ENCODE measurements at places on chromosomes 5 and 9.

DNA sequence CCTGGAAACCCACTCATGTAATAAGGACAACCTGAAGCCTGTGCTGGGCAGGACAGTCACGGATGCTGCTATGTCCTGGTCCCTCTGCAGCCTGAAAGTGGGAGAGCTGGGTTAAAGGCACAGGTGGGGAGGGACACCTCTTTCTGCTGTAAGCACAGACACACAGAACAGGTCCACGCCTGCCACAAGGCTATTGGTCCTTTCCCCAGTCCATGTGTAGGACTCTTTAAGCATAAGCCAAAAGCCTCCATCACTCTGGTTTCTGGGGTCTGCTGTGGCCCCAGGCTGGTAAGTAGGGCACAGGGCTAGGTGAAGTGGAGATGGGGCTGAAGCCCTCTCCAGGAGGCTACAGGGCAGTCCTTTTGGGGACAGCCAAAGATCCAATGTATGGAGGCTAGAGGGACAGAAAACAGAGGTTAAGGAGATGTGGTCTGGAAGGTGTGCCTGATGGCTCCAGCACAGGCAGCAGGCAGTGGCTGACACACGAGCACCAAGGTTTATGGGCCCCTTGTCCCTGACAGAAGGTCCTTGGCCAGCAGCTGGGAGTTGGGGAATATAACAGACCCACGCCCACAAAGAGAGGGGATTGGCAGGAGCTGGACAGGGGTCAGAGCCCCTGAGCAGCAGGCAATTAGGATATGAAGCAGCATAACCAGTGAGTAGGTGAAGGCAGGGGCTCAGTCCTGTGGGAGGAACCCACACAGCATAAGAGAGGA lies 203.6 kb upstream of the MVB12B start:
- no peak for DNase-seq

- DNase-seq = no peak
Measured at GRCh38 chr5:7473668-7474215, 77.8 kb downstream of the ADCY2 start.

DNA sequence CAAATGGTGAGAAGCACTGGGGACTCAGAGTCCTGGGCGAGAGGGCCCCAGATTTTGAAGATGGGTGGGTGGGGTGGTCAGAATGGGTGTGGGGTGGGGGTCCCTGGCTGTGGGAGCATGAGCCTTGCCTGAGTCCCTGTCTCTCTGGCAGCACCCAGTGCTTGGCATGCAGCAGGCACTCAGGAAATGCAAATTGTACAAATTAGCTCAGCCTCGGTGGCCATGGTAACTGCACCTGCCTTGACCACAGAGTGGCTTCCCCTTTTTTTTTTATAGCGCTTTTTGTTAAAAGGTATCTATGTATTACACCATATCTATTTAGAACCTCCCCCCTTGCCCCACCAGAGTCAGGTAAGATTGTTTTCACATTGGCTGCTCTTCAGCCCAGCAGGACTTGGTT lies 19.2 kb upstream of the PITX1 start:
- DNase-seq = no peak

- no peak for DNase-seq
Measured at GRCh38 chr5:127028822-127029457, 1.4 kb downstream of the MARCHF3 start.

- no peak for DNase-seq
Measured at GRCh38 chr9:113798062-113799030, 77.8 kb upstream of the ZNF618 start.

- DNase-seq = no peak
Measured at GRCh38 chr5:61827445-61827975, 478.5 kb upstream of the KIF2A start.

DNA sequence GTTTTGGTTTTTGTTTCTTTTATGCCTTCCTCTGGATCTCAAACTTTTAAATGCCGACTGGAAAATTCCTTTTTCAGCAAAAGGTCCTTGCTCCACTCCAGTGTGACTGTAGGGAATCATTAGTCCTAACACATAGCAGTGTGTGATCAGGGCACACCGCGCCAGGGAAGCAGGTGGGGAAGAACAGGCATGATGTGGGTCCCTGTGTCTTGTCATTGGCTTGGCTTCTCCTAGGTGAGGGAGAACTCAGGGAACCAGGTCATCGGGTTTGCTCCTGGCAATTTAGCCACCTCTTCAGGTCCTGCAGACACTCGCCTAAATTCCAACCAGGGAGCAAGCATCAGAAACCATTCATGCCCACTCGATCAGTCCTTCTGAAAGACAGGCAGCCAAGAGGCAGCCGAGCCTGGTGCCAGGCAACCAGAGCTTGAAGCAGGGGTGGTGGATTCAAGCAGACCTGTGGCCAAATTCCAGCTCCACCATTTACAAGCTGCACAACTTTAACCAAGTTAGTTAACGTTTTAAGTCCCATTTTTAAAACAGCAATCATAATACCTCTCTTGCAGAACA lies 514.2 kb downstream of the BNC2 start:
- DNase-seq = no peak

DNA sequence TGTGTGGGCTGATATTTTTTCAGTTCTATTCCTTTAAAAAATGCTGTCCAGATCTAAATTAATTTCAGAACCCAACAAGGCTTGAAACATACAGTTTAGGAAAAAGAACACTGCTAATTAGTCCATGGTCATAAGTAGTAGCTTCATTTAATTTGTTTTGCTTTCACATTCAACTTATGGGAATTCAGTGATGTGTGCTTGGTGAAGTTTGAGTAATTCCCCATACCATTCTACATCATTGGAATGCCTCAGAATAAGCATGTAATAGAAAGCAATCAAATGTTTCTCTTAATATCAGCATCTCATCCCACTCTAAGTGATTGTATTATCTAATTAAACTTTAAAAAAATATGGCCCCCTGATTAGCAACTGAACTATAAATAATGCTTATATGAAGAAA lies 2.7 kb downstream of the CNTLN start:
- DNase-seq = no peak

DNA sequence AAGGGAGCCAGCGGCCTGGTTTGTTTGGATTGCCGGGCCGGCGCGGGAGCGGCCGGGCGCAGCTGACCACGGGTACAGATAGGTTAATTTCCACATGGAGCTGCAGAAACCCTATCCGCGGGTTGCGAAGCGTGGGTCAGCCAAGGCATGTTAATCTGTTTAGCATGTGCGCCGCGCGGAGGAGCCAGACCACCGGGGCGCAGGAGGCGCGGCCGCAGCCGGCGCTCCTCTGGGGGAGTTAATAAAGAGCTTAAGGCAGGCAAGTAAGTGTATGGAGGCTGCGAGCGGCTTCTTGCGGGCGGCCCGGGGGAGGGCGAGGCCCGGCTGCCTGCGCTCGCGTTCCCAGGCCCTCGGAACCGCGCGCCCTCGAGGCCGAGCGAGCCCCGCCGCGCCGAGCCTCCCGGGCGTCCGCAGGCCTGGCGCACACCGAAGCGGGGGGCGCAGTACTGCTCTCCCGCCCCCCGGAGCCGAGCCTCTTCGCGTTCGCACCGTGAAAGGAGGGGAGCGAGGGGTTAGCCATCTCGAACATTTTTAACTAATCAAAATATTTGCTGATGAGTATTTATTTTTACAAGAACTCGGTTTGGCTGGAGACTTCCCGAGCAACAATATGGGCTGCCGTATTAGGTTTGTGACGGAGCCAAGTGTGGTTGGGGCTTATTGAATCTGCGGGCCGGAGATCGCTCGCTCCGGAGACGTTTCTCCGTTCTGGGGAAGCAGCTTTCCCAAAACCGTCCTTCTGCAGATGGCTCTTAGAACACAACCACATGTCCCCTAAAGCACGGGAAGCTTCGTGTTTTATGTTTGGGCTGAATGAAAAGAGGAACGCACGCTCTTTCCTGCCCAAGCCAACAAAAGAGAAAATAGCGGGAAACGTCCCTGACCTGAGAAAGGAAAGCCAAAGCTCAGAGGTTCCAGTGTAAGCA lies 28.8 kb downstream of the FOXD1 start:
- DNase-seq = no peak

DNA sequence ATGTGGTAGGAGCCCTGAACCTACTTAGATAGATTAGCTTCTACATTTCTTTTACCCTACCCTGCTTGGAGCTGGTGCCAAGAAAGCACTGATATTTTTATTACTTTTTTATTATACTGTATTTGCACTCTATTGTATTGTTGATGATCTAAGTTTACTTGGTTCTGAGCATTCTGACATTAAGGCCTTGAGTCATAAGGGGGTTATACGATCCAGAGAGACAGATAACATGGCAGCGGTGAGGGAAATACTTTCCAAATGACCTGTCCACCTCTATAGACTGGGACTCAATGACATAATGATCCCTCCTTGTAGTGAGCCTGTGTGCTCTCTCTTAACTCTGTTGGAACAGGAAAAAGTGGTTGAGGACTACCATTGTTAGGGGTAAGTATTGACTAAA lies 176.3 kb downstream of the MAN2A1 start:
- DNase-seq = no peak

GRCh38 chr5:36670548-36670947 lies 64.1 kb downstream of the SLC1A3 start:
- no peak for DNase-seq

GRCh38 chr9:136629001-136629878 lies 33.5 kb upstream of the EGFL7 start:
- no peak for DNase-seq

DNA sequence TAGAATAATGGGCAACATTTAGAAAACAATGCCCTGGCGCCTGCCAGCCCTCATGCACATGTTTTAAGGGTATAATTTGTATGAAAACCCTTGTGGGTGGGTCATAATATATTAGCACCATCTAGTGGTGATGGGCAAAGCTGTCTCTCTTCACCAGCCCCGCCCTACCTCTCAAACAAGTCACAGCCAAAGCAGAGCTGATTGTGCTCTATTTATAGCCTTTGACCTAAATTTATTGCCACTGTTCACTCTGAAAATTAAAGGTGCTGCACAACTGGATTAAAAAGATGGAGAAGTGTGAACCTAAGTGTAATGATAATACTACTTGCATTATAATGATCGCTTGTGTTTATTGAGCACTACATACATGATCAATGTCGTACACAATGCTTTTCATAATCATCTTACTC lies 131.9 kb upstream of the ANKH start:
- DNase-seq = peak; percentile 77

GRCh38 chr9:99162759-99163364 lies 57.9 kb downstream of the TGFBR1 start:
- DNase-seq = peak; percentile 6

DNA sequence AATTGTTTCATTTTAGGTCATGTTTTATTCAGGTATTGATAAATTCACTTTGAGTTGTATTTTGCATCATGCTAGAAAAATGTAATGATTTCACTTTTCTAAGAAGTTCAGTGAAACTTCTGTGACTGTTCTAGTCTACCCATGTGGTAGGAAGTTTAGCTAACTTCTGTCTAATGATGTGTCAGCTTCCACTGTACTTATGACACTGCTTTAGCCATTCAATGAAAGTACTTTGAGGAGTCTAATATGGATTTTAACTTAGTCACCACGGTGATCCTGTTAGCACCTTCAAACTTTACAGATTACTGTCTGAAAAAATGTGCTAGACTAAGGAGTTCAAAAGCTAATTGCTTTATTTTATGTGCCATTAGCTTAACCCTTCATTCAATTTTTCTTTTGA lies 1510.5 kb upstream of the CDH9 start:
- DNase-seq = no peak

DNA sequence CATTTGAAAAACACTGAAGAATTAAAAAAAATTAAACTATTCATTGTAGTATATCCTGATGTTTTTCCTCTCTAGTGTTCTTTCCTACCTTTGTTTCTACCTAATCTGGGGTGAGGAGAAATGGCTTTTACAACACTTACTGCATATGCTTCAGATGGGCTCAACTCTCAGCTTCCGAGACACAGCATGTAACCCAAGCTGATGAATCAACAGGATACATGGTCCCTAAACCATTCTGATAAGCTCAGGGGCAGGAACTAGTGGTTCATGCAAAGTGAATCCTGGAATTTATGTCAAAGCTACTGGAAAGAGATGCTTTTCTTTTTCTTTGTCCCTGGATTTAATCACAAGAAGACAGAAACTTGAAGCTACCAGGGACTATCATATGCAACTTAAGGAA lies 672.5 kb upstream of the RORB start:
- DNase-seq = no peak

GRCh38 chr5:158390577-158390976 lies 531.6 kb upstream of the CLINT1 start:
- DNase-seq = no peak

DNA sequence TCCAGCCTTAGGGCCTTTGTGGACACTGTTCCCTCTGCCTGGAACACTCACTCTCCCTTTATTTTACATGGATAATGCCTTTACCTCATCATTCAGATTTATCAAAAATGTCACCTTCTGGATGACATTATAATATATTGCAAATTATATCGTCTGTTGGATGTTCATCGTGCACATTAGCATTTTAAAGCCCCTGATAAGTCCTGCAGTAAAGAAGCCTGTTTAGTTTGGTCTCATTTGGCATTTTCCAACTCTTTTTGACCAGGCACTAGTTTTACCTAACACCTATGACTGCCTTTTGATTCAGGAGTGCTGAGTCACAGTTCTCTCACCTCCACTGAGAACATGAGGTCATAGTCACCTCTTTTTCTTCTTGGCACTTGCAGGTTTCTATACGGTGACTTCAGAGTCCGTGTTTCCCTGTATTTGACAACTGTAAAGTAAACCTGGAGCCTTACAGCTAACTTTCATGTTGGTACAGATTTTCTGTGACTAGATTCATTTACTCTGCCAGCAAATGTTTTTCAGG lies 57.7 kb upstream of the STC2 start:
- DNase-seq = no peak

DNA sequence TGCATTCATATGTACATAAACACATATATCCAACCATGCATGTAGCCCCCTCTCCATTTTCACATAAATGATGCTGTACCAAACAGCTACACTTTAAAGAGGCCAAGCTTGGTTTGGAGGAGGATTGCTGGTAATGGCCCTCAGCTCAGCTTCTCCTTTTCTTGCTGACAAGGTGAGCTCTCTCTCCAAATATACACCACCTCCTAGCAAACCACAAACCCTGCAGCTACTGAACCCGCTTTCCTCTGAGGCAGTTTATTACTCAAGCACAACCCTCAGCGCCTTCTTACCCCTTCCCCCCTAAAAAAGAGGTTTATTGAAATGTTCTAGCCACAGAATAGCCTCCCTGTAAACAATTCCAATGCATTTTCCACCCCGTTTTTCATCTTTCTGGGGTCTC lies 54.0 kb downstream of the ALG2 start:
- DNase-seq = no peak

- DNase-seq = no peak
Measured at GRCh38 chr5:143340891-143341685, 62.4 kb downstream of the NR3C1 start.

- DNase-seq = no peak
Measured at GRCh38 chr5:59275170-59275509, 618.4 kb downstream of the PDE4D start.

DNA sequence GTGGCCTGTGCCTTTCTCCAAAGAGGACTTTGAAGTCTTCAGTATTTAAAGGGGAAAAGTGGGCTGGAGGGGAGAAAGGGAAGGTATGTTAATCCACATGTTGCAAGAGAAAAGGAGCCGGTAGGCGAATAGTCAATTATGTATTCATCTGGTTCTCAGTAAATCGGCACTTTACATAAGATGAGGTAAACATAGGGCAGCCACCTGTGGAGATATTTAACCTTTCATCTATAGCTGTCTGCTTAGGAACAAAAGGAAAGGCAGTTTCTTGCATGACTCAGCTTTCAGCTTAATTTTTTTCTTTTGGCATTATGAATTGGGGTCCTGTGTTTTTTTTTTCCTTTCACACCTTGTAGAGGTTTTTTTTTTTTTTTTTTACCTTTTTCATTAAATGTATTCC lies 42.2 kb downstream of the FGD3 start:
- DNase-seq = no peak

Measured in NCI-H2081 treated with DMSO at 0.1 percent for 48 hours (cell line).